Testis (tissue), 5 donors: ENCODE measurements at places on chromosomes 16 and 17. TPM values are rescaled to one million over a fixed set of nuclear protein-coding genes. Genes with fewer than 3 reads are reported as not detected.

- DNase-seq = no peak
These were observed 202.6 kb upstream of the MYOCD start for GRCh38 chr17:12463102-12463501.

GRCh38 chr17:1488826-1489270 lies 3.6 kb downstream of the MYO1C start:
- no peak for DNase-seq

DNA sequence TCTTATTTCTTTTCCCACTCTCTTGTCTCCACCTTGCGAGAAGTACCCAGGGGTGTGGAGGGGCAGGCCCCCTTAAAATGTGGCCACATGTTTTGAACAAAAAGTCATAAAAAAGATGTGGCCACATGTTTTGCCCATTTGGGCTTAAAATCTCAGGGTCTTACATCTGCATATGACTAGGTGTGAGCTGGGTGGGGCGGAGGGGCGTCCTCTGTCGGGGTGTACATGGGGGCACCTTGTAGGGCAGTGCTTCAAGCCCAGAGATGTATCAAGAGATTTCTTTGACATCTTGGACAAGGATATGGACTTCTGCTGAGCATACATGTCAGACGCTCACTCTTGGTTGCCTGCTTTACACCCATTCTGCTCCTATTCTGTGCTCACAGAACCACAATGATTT lies 13.0 kb upstream of the SLC47A1 start:
- no peak for DNase-seq

DNA sequence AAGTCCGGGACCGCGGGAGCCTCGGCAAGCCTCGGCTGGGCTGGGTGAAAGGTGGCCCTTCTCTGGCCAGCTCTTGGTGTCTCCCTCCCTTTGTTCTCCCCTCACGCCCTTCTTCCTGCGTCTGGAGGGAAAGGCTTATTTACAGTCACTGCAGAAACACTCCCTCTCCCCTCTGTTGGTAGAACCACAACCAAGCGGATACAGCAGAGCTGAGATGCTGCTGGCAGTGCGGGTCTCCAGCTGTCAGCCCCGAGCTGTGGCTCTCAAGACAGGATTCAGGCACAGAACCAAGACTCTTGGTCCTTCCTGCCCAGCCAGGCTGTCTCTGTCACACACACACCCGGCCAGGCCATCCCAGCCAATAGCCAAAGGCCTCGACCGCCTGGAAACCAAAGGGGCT lies 133.3 kb downstream of the ENGASE start:
- DNase-seq = no peak

DNA sequence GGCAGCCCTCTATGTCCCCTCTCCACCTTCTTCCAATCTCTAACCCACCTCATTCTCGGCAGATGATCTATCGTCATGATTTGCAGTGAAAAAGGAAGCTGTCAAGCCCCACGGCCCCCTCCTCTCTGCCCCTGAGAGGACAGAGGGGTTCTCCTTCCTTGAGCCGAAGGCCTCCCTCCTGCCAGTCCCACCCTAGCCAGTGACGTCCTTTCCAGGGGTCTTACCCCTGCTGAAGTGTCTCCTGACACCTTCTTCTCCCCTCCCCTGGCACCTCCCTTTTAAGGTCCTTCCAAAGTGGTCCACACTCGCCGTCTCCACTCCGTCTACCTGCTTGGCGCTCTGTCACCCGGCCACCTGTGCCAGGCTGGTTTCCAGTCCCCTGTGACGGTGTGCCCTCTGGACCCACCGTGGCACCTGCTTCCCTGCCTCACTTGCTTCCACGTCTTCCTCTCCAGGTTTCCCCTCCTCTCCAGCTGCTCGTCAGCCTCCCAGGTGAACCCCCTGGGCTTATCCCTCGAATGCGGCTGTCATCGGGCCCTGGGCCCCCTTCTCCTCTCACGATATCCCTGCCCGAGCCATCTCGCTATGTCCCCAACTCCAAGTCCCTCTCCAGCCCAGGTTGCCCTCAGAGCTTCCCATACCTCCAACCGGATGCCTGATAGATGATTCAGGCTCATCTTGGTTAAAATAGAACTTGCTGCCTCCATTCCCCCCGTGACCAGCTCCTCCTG lies 5.7 kb downstream of the CCDC102A start:
- peak; percentile 12 for DNase-seq

DNA sequence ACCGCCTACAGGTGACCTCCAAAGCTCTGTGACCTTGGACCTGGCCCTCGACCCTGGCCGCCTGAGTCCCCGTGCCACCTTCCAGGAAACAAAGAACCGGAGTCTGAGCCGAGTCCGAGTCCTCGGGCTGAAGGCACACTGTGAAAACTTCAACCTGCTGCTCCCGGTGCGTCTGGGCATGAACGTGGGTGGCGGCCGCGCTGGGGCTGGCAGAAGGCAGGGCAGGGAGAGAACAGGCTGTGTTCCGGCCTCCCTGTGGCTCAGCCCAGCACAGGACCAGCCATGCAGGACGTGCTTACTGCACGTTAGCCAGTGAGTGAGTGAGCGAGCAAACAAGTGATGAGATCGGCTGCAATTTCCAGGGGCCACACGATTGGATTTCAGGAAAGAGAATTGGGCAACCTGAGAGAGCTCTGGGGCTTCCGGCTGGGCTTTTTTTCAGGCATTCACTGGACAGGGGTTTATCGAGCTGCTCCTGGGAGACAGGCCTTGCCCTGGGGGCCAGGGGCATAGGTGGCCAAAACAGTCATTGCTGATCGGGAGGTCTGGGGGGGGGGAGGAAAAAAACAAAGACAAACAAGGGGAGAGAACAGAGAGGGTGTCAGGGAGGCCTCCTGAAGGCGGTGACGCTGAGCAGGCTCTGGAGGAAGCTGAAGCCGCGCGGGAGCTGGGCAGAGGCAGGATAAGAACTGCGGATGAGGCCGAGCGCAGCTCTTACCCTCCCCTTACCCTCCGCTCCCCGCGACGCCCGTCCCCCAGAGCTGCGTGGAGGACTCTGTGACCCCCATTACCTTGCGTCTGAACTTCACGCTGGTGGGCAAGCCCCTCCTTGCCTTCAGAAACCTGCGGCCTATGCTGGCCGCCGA lies 16.9 kb downstream of the ITGAX start:
- DNase-seq = no peak

DNA sequence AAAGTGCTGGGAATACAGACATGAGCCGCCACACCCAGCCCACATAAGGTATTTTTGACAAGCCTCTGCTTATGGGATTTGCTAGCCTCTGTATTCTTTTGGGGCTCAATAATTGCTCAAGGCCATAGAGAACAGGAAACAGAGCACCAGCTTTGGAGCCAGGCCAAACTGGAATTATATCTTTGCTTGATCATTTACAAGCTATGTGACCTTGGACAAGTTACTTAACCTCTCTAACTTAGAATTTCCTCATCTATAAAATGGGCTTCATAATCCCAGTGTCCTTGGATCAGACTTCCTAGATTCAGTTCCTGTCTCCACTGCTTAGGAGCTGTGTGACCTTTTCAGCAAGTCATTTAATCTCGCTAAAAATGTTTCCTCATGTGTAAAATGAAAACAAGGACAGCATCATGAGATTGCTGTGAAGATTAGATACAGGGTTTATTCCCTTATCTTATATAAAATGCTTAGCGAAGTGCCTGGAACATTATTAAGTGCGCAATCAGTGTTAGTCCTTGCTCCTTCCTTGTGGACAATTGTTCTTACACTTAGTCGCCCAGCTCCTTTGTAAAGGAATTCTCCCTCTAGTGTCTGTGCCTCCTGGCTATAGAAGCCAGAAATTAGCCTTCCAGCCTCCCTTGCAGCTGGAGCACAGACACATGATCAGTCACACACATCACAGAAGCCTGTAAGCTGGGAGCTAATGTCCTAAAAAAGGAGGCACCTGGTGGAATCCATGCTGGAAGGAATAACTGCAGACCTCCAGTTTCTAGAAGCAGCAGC lies 16.6 kb downstream of the KRT9 start:
- DNase-seq = no peak

GRCh38 chr17:17118399-17118798 lies 76.1 kb downstream of the MPRIP start:
- no peak for DNase-seq

DNA sequence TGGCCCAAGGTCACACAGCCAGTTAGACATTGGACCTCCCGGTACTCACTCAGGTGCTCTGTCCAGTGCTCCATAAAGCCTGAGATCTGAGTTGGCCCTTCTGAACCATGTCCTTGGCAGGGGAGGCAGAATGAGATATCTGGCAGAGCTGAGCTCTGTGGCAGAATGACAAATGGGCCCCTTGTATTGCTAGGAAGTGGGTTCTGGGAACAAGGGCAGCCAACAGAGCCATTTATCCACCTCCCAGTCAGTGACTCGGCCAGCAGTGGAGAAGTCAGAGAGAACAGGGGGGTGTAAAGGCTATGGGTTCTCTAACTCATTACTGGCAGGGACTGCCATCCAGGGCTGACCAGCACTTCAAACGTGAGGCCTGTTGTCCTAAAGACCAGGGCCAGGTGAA lies 117.1 kb upstream of the NLRP1 start:
- DNase-seq = no peak

DNA sequence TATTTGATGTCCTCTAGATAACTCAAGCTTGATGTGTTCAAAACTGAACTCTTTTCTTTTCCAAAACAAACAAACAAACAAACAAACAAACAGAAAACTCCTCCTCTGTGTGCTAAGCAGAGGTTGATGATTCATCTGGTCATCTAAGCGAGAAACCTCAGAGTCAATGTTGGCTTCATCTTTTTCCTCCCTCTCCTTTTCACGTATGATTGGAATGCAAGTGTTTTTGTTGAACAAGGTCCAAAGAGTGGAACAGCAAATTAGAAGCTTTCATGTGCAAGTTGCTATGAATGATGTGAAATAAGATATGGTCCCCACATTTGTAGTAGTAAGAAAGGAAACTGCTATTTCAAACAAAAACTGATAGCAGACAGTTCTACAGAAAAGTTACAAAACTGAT lies 52.5 kb downstream of the TBX4 start:
- DNase-seq = no peak

- no peak for DNase-seq
These were observed 156.9 kb downstream of the LAT start for GRCh38 chr16:29141586-29142324.

DNA sequence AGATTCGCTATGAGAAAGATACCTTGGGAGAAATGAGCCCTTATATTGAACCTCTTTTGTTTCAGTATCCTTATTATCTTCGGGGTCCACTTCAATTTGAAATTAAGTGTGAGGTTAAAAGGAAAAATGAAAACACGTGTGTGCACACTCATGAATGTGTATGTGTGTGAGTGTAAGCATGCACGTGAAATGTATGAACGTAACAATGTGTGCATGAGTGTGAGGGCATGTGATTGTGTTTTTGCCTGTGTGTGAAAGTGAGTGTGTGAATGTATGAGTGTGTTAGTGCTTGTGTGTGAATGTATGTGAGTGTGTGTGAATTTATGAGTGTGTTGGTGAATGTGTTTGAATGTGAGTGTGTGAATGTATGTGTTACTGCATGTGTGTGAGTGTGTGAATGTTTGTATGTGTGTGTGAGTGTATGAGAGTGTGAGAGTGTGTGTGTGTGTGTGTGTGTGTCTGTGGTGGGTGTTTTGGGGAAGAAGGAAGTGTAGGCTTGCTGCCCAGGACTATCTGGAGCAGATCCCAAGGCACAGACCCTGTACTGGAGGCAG lies 224.0 kb upstream of the CDH13 start:
- no peak for DNase-seq

- no peak for DNase-seq
These were observed 50.5 kb downstream of the CBFA2T3 start for GRCh38 chr16:88926374-88926990.

- no peak for DNase-seq
These were observed 4.5 kb upstream of the ZNF287 start for GRCh38 chr17:16573466-16573865.

DNA sequence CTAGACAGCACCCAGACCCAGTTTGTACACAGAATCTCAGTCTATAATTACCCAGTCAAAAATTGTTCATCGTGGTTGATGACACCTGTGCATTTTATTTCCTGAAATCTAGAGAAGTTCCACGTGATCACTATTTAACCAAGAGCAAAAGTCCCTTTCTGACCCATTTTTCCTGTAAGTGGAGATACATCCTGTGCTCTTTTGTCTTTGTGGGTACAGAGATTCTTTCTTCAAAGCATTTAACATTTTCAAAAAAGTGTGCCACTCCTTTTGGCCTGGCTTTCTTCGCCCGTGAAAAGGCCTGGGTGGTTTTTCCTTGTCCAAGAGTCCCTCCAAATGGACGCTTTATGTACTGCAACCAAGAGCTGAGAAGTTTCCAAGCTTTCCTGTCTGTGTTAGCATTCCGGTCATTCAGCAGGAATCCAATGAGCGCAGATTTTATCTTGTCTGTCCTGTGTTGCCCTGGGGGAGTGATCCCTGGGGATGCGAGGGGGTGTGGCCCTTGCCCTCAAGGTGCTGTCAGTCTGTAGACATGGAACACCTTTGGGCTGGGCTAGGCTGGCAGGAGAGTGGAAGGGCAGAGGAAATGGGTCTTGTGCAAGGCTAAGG lies 161.1 kb upstream of the CACNG5 start:
- peak; percentile 64 for DNase-seq

DNA sequence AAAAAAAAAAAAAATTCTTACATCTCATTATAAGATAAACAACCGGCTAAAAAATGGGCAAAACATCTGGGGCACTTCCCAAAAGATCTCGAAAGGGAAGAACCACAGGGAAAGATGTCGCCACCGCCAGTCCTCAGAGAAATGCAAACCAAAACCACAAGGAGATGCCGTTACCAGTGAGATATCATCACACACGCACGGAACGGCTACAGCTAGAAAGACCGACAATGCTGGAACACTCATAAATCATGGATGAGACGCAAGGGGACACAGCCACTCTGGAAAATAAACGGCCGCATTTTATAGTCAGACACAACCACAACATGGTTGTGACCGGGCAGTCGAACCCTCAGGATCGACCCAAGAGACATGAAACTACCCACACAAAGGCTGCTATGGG lies 24.5 kb downstream of the WDR45B start:
- no peak for DNase-seq

DNA sequence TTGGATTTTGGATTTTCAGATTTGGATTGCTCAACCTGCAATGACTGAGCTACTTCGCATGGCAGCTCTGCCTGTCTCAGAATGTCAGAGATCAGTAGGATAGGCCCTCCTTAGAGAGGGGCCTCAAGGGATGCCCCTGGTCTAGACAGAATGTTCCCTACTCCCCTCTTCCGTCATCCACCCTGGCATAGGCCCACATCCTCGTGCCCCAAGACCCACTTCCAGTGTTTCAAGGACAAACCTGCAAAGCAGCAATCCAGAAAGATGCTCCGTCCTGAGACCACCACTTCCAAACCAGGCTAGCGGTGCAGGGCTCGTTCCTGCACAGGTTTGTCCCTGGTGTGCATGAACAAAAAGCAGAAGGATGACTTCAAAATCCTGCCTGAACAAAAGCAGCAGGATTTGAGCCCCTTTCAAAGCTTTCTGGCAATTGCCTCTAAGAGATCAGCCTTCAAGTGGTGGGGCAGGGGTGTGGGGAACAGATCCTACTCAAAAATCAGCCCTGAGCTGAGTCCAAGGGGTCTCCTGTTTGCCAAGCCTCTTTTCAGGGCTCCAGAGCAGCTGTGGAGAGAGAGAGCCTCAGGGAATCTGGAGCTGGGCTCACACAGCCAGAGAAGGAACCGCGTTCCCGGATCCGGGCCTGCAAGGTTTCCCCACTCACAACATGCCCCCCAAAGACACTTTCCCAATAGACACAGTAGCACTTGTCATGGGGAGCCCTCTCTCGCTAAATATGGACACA lies 121.1 kb downstream of the SOCS1 start:
- no peak for DNase-seq

Gene RAB37
- polyA plus RNA-seq = 1.9 TPM

Gene SYT17
- polyA plus RNA-seq = 0.75 TPM

Gene DNAAF8
- 238 TPM for polyA plus RNA-seq

Gene ZFPM1
- 12.8 TPM for polyA plus RNA-seq

Gene TMC8
- 5.6 TPM for polyA plus RNA-seq

Gene FXR2
- 76.0 TPM for polyA plus RNA-seq

Gene LRRC75A
- polyA plus RNA-seq = 39.1 TPM

Gene BRIP1
- polyA plus RNA-seq = 10.5 TPM

Gene ESRP2
- 30.6 TPM for polyA plus RNA-seq

Gene GGT6
- polyA plus RNA-seq = 2.5 TPM

Gene TK2
- polyA plus RNA-seq = 73.4 TPM
